ENCODE measurements at places on chromosomes 6 and 20.

- no peak for DNase-seq
Observed at GRCh38 chr6:146693342-146693741, 94.6 kb downstream of the ADGB start.

DNA sequence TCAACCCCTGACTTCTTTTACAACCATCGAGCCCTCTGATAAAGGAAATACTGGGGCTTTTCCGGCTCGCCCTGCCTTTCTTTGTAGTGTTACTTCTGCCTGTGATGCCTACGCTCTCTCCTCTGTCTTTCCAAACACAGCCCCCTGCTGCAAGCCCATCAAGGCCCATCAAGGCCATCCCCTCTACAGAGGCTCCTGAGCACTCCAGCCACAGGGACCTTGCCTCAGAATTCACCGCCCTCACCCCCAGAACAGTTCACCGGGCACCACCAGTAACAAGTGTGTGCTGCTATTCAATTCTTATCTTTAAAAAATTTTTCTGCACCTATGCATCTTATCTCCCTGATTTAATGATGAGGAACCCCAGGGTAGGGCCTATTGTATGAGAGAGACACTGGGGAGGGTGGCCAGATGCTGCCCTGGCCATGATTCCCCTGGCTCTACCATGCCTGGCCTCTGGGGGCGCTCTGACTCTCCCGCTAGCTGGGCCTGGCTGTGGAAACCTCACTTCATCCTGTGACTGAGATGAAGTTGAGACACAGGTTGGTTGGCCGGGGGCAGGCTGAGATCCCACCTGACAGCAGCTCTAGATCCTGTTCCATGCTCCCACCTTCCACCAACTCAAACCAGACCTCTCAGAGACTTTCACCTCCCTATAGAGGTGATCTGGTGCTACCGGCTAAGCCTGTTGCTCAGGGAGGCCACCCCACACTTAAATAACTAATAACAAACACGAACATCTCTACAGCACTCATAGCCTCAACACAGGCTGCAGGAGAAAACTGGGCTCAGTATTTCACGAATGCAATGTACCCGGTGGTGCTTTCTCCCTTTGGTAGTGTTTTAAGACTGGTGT is 19.2 kb upstream of the GLP1R start:
- DNase-seq, result no peak

GRCh38 chr20:45969712-45970634 is 2.0 kb downstream of the ZNF335 start:
- DNase-seq, result no peak

GRCh38 chr6:45586216-45587171 is 208.8 kb upstream of the SUPT3H start:
- DNase-seq, result peak; percentile 62

GRCh38 chr6:42450477-42451332 is 1.0 kb downstream of the TRERF1 start:
- peak; percentile 17 for DNase-seq

DNA sequence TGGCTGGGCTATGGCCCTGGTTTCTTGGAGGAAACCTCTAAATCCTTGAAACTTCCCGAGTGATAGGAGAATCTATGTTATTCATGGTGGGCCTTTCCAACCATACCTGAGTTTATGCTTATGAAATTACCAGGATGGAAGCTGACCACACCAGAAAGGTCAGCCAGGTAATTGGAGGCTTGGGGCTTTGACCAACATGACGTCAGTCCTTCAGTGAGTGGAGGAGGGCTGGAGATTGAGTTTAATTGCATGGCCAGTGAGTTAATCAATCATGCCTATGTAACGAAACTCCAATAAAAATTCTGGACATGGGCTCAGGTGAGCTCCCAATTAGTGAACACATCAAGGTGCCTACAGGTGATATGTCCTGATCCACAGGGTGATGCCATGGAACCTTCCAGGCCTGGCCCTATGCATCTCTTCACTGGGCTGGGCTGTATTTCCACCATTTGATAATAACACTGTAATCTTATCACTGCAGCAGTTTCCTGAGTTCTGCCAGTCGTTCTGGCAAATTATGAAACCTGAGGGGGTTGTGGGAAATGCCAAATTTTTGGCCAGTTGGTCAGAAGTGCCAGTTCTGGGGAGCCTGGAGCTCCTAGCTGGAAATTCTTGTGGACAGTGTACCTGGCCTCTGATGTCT is 106.5 kb downstream of the CDH26 start:
- DNase-seq, result no peak

DNA sequence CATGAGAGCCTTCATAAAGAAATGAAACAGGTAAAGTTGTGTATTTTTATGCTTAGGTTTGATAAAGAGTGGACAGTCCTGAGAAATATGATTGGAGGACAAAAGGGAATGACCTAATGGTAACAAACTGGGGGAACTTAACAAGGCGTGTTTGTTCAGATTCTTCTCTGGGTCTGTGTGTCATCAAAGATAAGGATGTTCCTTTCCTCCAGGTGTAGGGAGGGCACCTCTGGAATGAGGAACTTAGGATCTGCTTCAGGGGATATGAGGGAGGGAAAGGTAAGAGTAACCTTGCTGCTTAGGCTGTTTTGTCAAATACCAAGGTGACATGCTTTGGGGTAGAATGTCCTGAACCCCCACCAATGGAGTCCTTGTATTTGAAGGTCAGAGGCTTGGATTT is 291.9 kb downstream of the KCNQ5 start:
- no peak for DNase-seq

- DNase-seq, result no peak
Observed at GRCh38 chr6:113719064-113719463, 138.1 kb upstream of the MARCKS start.
